EL (cell line): ENCODE measurements at places on chromosomes 3 and 15.

- peak; percentile 25 for DNase-seq
Observed at GRCh38 chr3:73073091-73073707, 11.7 kb downstream of the EBLN2 start.

DNA sequence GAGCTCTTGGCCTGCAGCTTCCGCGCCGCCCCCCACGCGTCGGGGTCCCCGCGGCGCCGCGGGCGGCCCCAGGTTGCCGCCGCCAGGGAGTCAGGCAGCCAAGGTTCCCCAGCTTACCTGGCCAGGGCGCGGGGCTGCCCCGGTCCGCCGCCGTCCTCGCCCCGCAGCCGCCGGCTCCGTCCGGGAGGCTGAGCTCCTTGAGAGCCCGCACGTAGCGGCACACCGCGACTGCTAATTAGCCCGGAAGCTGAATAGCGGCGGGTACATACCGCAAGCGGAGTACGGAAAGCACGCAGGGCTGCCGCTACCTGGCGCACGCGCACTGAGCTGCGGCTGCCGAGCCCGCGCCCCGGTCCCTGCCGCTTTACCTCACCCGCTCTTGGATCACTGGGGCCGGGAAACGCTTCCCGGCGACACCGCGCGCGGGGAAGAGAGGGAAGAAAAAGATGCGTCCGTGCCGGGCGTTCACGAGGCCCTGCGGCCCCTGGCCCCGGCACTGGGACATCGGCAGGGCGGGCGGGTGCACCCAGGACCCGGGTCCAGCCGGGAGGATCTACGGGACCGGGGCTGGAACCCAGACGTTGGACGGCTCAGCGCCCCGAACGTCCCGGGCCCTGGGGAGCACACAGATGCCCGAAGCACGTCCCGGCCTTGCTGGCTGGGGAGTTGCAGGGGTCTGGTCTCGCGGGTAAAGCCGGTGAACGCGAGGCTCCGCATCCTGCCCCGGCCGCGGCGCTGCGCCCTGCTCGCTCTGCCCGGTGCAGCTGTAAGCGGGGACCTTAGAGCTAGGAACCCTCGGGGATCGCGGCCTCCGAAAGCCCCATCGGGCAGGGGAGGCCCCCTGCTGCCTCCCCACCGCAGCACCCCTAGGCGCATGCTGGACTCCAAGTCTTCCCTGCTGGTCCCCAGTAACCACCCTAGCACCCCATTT is at the start of gene GOLGA8B:
GOLGA8B (minus strand) TSS at position 253 of the 931 bp plus-strand sequence. CDS start 47,739 bp downstream, outside the sequence.
- DNase-seq = peak; percentile 66

DNA sequence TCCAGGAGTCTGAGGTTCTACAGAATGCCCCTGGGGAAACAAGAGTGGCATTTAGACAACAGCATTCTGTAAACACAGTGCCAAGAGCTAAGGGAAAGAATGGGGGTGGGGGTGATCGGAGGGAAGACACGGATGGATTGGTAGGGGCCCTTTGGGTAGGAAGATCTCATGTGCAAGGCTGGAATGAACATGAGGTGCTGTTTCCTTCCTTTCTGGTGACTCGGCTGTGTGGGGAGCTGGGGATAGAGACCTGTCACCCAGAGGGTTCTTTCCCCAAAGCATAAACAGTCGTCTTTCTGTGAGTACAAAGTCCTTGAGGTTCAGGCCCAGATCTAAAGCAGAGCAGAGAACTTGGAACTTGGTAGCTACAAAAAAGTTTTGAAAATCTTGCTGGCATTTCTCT is 11.7 kb downstream of the TPM1 start:
- DNase-seq = no peak

DNA sequence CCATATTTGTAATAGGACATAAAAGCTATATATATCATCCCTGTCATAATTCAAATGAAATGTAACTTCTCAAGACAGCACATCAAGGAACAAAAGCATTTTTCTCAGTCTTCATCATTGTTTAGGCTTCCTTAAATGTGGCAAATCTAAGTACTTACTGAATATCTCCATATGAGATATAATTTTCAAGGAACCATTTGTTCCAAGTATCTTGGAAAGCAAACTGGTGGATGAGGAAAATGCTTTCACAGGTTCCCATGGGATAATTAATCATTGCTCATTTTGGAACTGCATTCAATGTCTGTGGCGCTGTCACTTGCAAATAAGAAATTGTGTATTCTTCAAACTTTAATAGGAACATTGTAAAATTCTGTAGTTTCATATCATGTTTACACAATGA is 52.6 kb upstream of the ZNF385D start:
- no peak for DNase-seq

GRCh38 chr15:62958528-62959363 is 83.8 kb upstream of the TPM1 start:
- DNase-seq = no peak

DNA sequence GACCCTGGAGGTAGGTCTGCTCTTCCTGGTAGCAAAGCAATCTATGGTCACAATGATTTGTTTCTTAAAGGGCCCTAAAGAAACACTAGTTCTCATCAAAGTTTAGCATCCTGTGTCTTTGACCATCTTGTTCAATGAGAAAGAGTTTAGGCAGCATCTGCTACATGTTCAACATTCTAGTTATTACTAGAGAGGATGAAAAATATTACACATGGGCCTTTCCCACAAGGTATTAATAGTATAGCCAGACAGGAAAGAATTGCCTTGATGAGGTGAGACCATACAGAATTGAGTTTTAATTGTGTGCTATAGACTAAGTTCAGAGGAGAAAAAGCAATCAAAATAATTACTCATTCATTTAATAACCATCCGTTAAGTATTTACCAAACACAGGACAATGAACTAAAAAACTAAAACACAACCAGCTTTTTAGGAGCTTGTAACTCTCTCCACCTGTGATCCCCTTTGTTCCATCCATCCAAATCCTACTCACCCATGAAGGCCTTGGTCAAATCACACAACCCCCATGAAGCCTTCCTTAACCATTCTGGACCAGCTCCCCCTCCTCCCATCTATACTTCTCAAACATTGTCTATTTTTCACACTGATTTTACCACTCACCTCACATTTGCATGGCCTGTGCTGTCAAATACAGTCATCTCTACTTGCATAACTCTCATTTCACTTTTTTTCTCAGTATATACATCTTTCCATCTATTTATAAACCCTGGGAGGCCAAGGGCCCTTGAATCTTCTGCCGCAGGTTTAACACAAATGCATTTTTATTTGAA is 122.9 kb downstream of the RORA start:
- no peak for DNase-seq

GRCh38 chr3:7875925-7876324 is 625.7 kb upstream of the LMCD1 start:
- no peak for DNase-seq

- peak; percentile 53 for DNase-seq
Observed at GRCh38 chr3:138945709-138946662, 951 bp downstream of the FOXL2 start.

GRCh38 chr3:85397434-85397833 is 438.6 kb downstream of the CADM2 start:
- no peak for DNase-seq

GRCh38 chr3:130737622-130738021 is 9.0 kb downstream of the PIK3R4 start:
- DNase-seq = peak; percentile 25

- DNase-seq = no peak
Observed at GRCh38 chr3:65890328-65890727, 148.4 kb downstream of the MAGI1 start.

- DNase-seq = no peak
Observed at GRCh38 chr3:157235291-157235690, 75.3 kb upstream of the CCNL1 start.

- no peak for DNase-seq
Observed at GRCh38 chr3:123076112-123076495, 9.3 kb downstream of the PDIA5 start.

DNA sequence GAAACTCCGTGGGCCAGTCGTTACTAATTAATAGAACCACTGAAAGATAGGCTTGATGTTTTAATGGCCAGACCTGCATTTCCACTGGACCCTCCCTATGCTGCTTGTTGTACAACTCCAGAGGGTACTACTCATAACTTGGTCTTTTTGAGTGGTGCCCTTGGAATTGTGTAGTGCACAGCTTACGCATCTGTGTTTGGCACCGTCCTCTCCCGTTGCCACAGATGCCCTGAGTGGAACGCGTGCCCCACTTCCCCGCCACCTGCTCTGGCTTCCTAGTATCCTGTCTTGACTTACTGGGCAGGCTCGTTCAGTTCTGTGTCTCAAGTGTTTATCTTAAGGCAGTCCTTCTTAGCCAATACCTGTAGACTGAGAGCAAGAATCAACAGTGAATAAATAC is 78.7 kb downstream of the USP13 start:
- DNase-seq = no peak

DNA sequence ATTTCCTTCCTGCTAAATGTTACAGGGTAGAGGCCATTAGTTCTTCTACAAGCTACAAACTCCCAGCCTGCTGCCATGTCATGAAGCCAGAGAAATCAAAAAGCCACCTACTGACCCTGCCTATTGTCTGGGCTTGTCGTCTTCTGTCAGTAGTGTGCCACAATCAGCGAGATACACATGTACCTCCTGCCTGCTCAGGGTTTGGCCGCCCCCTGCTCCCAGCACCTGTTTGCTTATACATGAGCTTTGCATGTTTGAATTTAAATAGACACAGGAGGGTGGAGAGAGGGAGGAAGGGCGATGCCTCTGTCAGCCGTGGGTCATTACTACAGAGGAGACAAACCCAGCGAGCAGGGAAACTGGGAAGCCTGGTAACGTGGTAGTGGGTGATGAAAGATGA is 106.1 kb downstream of the ROBO2 start:
- DNase-seq = no peak
